ENCODE measurements at places on chromosomes 4 and X. TPM values are rescaled to one million over a fixed set of nuclear protein-coding genes. Genes with fewer than 3 reads are reported as not detected.

- DNase-seq: peak; percentile 12
- no peaks in the 10 kb centered on the region for H3K36me3 ChIP-seq
- no peaks in the 10 kb centered on the region for H3K4me1 ChIP-seq
- no peak overlapping the region for H3K27ac ChIP-seq
- H3K4me3 ChIP-seq: no peak overlapping the region
Measured at GRCh38 chr4:7075962-7076695, 8.3 kb upstream of the GRPEL1 start.

- H3K36me3 ChIP-seq: no peaks in the 10 kb centered on the region
- H3K4me3 ChIP-seq: no peak overlapping the region
- peaks cover 17% of the 10 kb centered on the region for H3K4me1 ChIP-seq
- no peaks in the 10 kb centered on the region for H3K27me3 ChIP-seq
Measured at GRCh38 chr4:3310301-3311094, 17.7 kb downstream of the RGS12 start.

- H3K27me3 ChIP-seq: no peaks in the 10 kb centered on the region
- no peaks in the 10 kb centered on the region for H3K4me1 ChIP-seq
- H3K36me3 ChIP-seq: no peaks in the 10 kb centered on the region
- no peak overlapping the region for H3K27ac ChIP-seq
Measured at GRCh38 chr4:45345558-45345957, 619.2 kb upstream of the GNPDA2 start.

CLTRN gene
- polyA plus RNA-seq: 0.96 TPM

DNA sequence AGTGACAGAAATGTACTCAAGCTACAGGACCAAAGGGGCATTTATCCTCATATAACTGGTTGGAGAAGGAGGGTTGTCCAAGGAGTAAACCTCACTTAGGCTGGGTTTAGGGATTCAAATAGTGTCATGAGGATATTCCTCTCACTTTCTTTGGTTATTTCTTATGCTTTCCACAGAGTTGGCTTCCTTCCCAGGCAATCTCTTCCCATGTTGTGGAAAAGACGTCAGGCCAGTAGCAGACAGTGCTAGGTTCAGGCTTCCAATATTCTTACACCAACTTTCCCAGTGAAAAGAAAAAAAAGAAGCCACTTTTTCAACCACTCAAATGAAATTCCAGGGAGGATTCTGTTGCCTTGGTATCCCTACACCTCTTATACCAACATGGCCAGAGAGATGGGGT, 653.0 kb downstream of the C4orf33 start:
- no peaks in the 10 kb centered on the region for H3K27me3 ChIP-seq
- H3K4me1 ChIP-seq: no peaks in the 10 kb centered on the region
- no peak overlapping the region for H3K27ac ChIP-seq
- no peak overlapping the region for H3K4me3 ChIP-seq
- no peak for DNase-seq

DNA sequence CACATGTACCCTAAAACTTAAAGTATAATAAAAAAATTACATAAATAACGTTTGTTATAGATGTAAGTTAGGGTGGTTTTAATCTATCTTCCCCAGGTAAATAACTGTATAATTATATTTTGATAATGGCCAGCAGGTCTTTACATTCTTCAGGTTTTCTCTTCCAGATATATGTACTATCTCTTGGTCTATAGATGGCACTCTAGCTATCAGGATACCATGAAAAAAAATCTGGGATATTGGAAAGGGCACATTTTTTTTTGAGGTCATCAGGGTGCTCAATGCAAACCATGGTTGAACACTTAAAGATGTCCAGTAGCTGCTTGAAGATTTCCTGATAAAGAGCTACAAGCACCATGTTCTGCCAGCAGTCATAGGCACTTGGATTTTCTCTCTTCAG, 15.6 kb upstream of the ADH4 start:
- H3K36me3 ChIP-seq: no peaks in the 10 kb centered on the region
- H3K27ac ChIP-seq: no peak overlapping the region
- H3K4me3 ChIP-seq: no peak overlapping the region
- H3K4me1 ChIP-seq: no peaks in the 10 kb centered on the region

GRCh38 chrX:132743086-132743485, 215.3 kb downstream of the HS6ST2 start:
- no peaks in the 10 kb centered on the region for H3K36me3 ChIP-seq
- H3K4me1 ChIP-seq: peaks cover 2% of the 10 kb centered on the region
- no peak overlapping the region for H3K27ac ChIP-seq

GRCh38 chrX:134599184-134599914, 58.9 kb downstream of the PLAC1 start:
- no peak overlapping the region for H3K27ac ChIP-seq
- H3K36me3 ChIP-seq: no peaks in the 10 kb centered on the region
- no peaks in the 10 kb centered on the region for H3K27me3 ChIP-seq

NXF2B gene
- not detected for polyA plus RNA-seq

- no peak overlapping the region for H3K4me3 ChIP-seq
- no peaks in the 10 kb centered on the region for H3K4me1 ChIP-seq
- H3K36me3 ChIP-seq: no peaks in the 10 kb centered on the region
Measured at GRCh38 chrX:128078545-128078944, 26.3 kb upstream of the ACTRT1 start.
